ENCODE measurements at places on chromosomes 5 and 9.
A peak's percentile ranks its signal among the peaks of the same experiment; 100 is the strongest.

DNA sequence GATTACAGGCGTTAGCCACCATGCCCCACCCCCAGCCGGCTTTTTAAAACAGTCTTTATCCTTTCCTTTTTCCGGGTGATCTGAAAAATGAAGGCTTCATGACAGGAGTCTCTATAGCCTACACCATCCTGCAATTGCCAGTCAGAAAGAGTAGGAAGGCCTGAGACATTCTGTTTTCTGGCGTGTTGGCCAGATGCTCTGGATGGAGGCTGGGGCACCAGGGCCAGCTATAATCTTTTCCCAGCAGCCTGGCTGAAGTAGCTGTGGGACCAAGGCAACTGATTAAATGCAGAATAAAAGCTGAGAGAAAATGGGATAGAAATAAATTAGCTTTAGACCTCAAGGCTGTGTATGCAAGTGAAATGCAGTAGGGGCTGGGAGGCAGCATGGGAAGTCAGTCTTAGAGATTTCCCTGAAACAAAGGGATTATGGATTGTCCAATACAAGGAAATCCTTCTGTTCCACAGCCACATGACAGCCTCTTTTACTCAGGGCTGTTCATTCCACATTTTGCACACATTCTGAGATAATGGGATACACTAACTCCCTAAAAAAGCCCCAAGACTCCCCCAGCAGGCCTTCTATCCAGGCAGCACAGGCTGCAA lies 116.0 kb upstream of the LRRTM2 start:
- DNase-seq: no peak

DNA sequence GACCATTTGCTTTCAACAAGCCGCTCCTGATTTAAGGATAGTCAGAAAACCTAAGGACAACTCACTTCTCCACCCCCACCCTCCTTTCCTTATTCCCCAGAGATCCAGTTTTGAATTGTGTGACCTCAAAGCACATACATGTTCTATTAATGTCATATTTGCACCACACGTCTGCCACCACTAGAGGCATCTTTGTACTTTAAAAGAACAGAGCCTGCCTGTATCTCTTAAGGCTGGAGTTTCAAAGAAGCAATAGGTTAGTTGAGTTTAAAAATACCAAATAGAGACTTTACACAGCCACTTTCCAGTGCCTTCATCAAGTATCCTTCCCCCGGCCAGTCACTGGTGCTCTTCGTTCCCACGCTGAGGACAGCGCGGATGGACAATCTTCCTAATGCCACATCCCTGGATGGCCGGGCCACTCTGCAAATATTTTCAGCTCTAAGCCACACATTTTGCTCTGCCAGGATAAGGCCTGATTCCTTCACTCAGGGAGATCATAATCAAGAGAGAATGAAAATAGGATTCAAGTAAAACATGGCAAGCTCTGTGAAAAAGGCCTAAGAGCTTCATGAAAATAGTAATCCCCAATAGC lies 146.3 kb downstream of the SNCAIP start:
- peak; percentile 26 for DNase-seq

DNA sequence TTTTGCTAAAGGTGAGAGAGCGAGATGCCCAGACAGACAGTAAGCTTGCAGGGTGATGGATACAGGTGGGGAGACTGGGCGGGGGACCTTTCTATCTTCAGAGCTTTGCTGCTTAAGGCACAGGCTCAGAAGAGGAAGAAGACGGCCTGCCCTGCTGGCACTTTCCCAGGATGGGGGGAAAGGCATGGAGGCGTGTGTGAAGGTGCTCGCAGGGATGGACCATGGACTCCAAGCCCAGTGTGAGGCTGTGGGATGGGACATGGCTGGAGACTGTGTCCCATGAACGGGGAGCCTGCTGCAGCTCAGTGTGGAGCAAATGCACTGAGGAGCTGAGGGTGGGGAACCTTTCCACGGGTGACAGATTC lies 243.2 kb upstream of the IRX4 start:
- no peak for DNase-seq

DNA sequence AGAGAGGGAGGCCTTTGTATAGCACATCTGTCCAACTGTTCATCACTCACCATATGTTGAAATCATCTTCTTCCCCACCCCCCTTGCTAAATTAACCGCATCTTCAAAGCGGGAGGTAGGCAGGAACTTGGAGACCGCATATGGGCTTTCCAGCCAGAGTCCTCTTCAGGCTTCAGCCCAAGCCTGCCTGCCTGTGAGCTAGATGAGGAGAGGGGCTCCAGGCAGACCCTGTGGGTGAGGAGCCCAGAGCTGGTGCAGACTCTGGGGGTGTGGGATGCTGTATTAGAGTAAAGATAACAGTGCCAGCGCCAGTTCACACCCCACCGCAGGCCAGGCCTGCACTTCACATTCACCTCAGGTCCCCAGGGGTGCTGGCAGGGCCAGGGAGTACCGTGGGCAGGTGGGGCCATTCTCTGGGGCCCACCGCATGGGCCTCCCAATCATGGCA lies 16.2 kb downstream of the PRRC2B start:
- DNase-seq: no peak

- DNase-seq: peak; percentile 75
Measured at GRCh38 chr9:136740971-136741882, 1.5 kb downstream of the LCN10 start.

DNA sequence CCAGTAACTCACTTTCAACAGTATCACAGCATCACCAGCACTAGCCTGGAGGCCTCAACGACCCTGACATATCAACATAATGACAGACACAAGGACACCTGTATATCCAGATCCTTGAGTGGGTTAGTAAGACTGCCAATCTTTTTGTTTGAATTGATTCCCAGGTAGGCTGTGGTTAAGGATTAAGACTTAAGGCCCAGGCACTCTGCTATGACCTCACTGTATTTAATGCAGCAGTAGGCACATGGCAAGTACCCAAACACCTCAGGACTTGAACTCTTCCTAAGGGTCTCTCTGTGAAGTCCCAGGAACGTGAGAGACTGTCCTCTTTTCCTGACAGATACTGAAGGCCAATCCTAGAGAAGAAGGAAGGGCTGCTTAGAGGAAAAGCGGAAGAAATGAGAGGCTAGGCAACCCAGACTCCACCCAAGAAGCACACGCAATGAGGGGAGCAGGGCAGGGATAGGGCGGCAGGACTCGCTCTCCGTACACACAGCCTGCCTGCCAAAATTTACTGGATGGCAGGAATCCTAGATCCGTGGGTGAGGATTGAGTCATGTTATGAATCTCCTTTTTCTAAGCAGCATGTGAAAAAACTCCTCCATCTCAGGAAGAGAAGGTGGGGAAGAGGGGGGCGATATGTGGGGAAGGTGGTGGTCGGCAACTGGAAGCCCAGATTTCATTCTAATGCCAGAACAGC lies 93.4 kb downstream of the SIL1 start:
- DNase-seq: no peak

DNA sequence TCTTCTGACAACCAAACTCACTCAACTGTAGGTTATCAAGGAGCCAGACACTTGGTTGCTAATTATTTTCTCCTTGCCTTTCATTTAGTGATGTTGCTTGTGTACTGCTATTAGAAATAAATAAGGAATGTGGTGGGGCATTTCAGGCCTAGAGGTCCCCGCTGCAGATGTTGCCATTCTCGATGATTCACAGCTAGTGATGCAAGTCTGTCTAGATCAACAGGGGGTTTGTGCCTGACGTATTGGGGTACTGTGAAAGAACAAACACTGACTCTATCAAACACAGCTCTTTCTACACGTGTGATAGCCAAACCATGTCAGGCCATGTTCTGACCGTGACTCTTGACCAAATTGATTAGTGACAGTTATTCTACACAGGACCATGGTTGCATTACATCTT lies 144.7 kb downstream of the OSTF1 start:
- no peak for DNase-seq

- peak; percentile 49 for DNase-seq
Measured at GRCh38 chr5:115098041-115098702, 71.5 kb downstream of the TRIM36 start.
